ENCODE measurements at places on chromosomes 3 and 15.

GRCh38 chr3:112653881-112654300, 12.9 kb upstream of the CCDC80 start:
- no peak for DNase-seq

DNA sequence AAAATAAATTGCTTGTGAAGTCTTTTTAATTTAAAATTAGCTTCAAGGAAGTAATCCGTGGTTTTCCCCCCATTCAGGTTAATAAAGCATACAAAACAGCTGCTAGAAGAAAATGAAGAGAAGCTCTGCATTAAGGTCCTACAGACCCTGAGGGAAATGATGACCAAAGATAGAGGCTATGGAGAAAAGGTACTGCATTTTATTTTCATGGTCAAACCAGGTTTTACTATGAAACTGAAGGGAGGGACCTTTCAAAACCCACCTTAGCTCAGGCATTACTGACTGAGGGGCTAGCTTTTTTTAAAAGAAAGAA, 218.5 kb downstream of the ITPR1 start:
- no peak for DNase-seq

DNA sequence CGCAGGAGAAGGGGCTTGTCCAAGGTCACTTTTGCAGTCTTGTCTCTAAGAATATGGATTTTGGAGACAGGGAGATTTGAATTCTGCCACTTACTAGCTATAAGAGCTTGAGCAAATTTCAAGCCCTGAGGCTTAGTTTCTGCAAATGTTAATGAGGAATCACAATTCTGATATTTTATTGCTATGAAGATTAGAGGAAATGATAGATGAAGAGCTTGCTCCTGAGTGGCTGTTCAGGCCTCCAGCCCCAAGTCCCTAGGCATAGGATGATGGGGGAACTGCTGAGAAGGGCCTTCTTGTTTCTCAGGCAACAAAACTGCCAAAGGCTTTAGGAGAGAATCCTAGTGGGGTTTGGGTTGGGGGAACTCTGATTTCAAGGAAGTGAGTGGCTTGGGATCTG, 18.8 kb upstream of the PSTPIP1 start:
- no peak for DNase-seq

- DNase-seq = peak; percentile 96
These were observed at the start of gene ZNF501 for GRCh38 chr3:44729384-44729910. Gene ZNF501 (plus strand): TSS chr3:44729635. CDS start chr3:44734422, 4,787 bp downstream.

GRCh38 chr15:98958076-98958475, 49.5 kb downstream of the PGPEP1L start:
- DNase-seq = no peak

- no peak for DNase-seq
These were observed 145.2 kb upstream of the NUDT16 start for GRCh38 chr3:131236421-131236820.

DNA sequence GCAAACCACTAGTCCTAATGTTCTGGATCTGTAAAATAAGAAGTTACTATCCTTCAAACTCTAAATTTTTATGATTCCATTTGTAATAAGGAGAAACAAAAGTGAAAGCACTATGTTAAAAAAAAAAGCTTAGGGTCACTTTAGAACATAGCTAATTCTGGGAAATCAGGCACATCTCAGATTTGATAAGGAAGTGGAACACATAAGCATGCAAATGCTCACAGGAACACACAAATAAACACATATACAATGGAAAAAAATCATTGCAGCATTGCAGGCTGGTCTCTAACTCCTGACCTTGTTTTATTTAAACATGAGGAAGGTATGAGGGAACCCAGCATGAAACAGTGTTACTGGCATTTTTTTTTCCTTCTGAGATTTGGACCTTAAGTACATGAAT, 63.2 kb upstream of the TNFSF10 start:
- DNase-seq = no peak

DNA sequence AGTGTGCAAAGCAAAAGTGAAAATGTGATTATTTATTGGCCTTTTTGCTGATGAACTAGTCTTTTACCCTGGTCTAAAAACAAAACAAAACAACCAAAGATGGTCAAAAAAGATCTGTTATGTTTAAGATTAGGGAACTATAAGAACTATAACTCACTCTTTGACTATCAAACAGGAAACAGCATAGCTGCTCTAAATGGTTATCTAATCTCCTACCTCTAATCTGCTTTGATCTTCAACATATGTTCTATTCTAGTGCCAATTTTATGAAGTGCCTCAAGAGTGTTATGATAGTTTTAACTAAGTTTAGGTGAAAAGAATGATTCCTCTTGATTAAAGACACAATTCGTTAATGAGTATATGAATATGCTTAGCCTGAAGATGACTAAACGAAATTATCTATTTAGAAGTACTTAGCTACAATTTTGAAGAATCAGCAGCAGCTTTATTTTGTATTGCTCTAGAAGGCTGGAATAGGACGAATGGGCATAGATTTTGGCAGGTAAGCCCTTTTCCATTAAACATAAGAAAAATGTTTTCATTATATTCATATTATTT, 46.0 kb downstream of the SETD2 start:
- DNase-seq = peak; percentile 38

GRCh38 chr3:111901637-111902036, 42.6 kb downstream of the PHLDB2 start:
- DNase-seq = no peak

DNA sequence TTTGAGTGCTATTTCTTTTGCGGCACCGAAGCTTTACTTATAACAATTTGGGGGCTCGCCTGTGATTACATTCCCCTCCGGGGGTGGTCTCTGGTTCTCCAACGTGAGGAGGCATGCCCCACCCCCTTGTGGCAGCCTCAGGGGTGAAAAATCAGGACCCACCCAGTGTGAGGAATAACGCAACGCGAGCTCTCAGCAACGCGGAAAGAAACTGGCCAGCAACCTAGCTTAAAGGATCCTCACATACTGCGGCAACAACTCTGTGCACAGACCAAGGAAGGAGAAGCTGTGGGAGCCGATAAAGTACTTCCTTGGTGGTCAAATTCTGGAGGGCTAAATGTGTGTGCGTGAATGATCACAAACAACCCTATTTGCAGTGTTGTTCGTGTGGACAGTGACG, 5.8 kb downstream of the IQCF1 start:
- no peak for DNase-seq

- peak; percentile 25 for DNase-seq
These were observed 55.2 kb downstream of the AQR start for GRCh38 chr15:34914317-34914716.

- DNase-seq = peak; percentile 69
These were observed 306.4 kb downstream of the MAGI1 start for GRCh38 chr3:65732051-65732935.

DNA sequence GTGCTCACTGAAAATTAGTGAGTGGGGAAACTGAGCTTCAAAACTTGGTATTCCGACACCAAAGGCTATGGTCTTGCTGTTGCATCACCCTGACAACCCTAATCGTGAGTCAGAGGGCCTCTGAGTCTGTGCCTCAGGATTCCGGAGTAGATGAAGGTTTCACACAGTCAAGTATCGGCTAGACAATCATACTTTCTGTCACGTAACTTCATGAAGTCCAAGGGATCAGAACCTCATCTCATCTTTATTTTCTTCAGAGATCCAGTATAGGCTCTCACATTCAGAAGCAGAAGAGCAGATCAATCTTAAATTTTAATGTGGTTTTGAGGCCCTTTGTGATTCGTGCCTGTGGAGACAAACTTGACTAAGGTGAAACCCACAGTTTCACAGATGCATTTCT, 26.1 kb upstream of the NECTIN3 start:
- no peak for DNase-seq

DNA sequence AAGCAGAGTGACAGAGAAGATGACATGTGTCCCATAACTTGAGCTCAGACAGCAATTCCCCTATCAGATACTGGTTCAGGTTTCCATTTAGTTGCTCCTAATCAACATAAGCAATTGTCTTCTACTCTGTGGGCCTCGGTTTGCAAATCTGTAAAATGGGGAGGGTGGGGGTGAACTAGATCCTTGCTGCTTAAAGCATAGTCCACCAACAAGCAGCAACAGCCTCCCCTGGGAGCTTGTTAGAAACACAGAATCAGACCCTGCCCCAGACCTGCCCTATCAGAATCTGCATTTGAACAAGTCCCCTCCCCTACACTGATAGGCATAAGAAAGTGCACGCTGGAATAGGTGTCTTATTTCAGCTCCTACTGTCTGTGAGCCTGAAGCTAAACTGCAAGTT, 87.8 kb downstream of the CEMIP start:
- DNase-seq = no peak

- DNase-seq = no peak
These were observed 330.4 kb downstream of the RBMS3 start for GRCh38 chr3:29611252-29611651.

DNA sequence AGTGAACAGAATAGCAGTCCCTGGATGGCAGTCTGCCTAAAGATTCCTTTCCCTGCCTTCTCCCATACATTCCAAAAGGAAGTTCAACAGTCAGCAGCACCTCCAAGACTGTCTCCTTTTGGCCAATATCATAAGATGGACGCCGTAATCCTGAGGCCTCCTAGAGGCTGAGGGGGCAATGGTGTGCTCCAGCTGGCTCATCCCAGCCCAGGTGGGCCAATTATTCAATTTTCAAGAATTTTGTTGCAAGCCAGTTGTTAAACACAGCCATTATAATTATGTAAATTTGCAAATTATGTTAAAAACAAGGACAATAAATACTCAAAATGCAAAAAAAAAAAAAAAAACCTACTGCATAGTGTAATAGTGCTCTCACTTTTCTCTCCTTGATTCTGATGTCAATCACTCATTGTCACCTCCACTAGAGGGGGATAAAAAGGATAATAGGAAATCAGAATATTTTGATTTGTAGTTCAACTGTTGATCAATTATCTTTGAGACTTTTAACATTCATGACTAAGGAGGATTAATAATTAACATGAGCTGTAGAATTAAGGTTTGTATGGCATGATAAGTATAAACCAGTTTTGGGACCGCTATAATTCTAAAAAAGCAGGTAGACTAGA, 40.1 kb downstream of the PPARG start:
- no peak for DNase-seq

DNA sequence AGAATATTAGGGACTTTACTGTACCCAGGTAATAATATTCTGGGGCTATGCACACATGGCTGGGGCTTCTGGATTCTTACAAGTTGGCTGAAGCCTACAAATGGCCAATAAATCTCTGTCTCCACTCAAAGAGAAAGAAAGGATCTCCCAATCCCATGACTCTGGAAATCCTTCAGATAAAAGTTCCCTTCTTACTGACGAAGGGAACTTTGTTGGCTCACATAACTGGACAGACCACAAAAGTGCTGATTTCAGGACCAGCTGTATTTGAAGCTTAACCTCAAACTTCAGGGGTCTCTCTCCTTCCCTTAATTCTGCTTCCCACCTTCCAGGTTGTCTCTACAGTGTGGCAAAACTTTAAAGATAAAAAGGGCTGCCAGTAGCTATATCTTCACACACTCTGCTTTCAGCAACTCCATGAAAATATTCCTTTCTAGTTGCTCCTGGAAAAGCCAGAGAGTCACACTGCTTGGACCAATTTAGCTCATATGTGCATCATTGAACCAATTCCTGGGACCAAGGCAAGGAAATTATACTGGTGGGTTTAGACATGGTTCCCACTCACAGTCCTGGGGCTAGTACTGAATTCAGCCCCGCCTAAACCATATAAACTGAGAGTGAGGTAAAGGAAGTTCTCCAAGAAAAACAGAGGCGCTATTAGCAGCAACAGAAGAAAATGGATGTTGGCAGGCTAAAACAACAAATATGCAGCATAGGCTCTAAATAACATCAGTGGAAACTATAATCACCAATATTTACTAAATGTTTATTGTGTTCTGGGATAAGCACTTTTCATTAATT, 290.0 kb upstream of the GADL1 start:
- DNase-seq = no peak

- no peak for DNase-seq
These were observed 205.6 kb downstream of the FEZF2 start for GRCh38 chr3:62167566-62168262.

DNA sequence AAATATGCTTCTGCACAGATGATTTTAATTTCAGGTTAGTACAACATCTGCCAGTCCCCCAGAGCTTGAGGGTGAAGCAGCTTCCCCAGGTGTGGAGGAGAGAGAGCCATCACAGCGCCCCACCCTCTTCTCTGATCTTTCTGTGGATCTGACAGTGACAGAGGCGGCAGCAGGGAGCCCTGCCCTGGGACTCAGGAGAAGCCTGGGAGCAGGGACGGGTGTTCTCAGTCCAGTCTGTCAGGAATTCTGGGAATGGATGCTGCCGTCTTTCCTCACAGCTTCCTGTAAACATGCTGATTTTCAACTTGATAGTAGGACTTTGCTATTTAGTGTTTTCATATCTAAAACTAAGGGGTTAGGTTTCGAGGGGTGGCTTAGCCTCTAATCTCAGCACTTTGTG, 11.4 kb upstream of the RAB8B start:
- DNase-seq = no peak
